Stimulated activated CD4-positive, alpha-beta T cell treated with anti-CD3 and anti-CD28 coated beads, Interleukin-15, amount 100 ng/mL, for 1 hour (primary cell): ENCODE measurements at places on chromosomes 5 and 9.
A peak's percentile ranks its signal among the peaks of the same experiment; 100 is the strongest.

DNA sequence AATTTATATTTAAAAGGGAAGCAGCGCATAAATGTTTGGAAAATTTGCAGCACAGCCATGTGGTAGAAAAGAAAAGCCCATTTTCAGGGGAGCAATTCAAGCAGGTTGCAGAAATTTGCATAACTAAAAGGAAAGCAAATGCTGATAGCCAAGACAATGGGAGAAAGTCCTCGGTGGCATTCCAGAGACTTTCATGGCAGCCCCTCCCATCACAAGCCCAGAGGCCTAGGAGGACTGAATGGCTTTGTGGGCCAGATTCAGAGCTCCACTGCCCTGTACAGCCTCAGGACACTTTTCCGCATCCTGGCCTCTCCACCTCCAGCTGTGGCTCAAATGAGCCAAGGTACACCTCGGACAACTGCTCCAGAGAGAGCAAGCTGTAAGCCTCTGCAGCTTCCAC is 462.9 kb downstream of the CDK5RAP2 start:
- no peak for DNase-seq

- no peak for DNase-seq
Observed at GRCh38 chr5:169153405-169153804, 147.5 kb downstream of the SLIT3 start.

DNA sequence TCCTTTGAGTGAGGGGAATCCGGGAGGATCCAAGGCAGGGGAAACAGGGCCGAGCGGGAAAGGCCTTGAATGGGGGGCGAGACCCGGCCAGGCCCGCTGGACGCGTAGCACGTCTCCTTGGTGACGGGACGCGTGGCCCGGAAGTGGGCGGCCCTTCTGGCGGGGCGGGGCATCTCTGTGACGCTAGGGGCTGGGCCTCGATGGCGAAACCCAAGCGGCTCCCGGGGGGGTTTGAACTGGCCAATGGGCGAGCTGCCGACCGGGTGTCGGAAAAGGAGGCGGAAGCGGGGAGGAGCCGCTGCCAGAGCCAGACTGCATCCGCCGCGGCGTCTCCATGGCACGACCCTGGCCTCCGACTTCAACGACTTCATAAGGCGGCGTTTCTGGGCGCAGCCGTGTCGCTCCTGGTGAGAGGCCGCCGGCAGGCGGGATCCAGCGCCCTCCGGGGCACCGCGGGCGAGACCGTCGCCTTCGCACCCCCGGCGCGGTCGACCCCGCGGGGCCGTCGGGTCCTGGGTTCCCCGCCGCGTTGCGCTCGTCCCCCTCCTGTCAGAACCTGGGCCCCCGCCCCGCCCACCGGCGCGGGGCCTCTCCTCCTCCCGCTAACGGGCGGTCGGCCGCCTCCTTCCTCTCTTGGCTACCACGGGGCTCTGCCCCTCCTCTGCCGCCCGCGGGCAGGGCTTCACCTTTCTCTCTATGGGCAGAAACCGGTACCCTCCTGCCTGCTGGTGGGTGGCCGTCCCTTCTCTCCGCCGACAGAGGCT is at the start of gene ODF2:
Gene ODF2 (plus strand): TSS at position 158 of the 764 bp plus-strand sequence. CDS start 86 bp downstream, at position 244.
- DNase-seq: peak; percentile 96

- no peak for DNase-seq
Observed at GRCh38 chr9:69535911-69536310, 136.3 kb downstream of the APBA1 start.

DNA sequence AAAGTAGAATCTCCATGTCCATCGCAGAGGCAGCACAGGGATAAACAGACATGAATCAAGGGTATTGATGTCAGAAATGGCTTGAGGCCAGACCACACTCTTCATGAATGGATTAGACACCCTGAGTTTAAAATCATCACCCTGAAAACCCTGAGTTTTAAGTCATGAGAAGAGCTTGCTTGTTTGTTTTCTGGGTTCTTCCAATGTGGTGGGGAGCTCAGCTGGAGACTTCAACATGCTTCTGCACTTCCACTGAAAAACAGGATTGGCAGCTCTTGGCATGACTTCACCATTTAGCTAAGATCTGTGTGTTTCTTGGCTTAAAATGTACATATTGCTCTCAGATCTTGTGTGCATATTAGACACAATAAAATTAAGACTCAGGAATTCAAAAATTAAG is 9.8 kb downstream of the GCNT4 start:
- no peak for DNase-seq

- no peak for DNase-seq
Observed at GRCh38 chr5:53642061-53642460, 81.6 kb downstream of the NDUFS4 start.

DNA sequence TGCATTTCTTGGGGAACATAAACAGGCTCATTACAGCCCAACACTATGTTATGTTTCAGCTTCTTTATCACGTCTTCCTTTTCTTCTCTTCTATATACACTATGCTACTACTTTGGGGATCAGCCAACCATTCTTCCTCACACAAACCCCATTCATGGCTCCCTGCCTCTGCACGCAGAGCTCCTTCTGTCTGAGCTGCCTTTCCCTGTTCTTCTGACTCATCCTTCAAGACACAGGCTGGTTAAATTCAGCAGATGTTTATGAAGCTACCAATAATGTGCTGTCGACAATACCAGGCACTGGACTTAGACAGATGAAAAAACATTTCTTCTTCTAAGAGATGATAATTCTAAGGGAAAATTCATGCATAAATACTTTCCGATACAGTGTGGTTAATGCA is 102.5 kb upstream of the TXNDC8 start:
- no peak for DNase-seq

GRCh38 chr9:71756753-71757152 is 11.6 kb downstream of the CEMIP2 start:
- no peak for DNase-seq

DNA sequence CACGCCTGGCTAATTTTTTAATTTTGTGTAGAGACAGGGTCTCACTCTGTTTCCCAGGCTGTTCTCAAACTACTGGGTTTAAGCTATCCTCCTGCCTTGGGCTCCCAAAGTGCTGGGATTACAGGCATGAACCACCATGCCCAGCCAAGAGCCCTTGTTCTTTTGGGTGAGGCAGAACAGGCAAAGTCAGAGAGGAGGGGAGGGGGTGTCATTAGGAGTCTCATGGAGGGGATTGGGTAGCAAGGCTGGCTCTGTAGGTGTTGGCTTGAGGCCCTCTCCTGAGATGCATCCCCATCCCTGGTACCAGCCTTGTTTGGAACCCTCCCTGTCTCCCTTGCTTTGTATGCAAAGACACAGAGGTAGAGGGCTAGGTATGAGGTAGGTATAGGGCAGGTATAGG is 24.1 kb downstream of the GSN start:
- no peak for DNase-seq

DNA sequence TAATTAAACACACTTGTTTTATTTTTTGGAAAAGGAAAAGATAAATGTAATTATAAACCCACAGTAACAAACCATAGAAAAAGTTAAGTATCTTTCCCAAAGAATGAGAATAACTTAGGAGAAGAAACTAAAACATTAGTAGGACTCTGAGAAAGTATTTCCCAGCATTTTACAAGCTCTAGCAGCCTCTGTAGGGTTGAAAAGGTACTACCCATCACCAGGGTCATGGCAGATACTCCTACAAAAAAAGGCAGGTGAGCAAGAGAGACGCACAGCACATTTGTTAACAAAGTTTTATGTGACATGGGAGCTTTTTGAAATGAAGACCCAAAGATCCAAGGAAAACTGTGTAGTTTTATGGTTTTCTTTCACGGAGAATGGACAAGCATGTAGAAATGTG is 77.7 kb upstream of the FAM169A start:
- no peak for DNase-seq

DNA sequence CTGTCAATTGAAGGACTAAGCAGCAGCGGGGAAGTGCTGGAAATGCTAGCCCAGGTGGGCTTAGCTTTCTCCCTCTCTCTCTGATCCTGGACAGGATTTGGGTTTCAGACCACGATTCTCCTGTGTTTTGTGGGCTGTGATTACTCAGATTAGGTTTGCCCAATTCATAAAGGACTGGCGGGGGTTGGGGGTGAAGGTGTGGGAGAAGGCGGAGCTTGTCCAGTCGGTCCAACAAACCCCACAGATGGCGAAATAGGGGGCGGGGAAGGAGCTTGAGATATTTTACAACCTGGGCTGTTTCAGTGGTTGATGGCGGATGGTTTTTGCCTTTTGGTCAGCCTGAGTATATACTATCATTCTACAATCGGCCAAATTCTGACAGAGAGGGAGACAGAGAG is 35.2 kb downstream of the PCDHAC2 start:
- DNase-seq: no peak

DNA sequence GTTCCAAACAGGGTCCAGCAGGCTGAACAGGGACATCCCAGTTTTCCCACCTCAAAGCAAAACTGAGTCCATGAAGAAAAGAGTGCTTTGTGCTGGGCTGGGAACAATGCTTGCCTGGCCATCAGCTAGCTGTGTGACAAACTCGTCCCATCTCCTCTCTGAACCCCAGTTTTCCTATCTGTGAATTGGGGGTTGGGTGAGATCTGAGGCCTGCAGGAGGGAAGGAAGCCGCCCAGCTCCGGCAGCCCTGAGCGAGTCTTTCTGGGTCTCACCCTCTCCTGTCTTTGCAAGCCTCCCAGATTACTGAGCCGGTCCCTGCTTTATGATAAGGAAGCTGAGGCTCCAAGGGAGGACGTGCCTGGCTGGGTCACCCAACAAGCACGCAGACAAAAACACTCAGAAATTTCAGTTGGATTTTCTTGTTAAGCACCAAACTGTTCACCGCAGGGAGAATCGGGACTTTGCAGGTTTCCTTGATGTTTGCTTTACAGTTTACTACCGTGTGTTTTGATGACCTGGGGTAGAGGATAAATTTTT is 82.6 kb upstream of the LMX1B start:
- DNase-seq: no peak

- no peak for DNase-seq
Observed at GRCh38 chr5:51810592-51810991, 427.3 kb downstream of the ISL1 start.

DNA sequence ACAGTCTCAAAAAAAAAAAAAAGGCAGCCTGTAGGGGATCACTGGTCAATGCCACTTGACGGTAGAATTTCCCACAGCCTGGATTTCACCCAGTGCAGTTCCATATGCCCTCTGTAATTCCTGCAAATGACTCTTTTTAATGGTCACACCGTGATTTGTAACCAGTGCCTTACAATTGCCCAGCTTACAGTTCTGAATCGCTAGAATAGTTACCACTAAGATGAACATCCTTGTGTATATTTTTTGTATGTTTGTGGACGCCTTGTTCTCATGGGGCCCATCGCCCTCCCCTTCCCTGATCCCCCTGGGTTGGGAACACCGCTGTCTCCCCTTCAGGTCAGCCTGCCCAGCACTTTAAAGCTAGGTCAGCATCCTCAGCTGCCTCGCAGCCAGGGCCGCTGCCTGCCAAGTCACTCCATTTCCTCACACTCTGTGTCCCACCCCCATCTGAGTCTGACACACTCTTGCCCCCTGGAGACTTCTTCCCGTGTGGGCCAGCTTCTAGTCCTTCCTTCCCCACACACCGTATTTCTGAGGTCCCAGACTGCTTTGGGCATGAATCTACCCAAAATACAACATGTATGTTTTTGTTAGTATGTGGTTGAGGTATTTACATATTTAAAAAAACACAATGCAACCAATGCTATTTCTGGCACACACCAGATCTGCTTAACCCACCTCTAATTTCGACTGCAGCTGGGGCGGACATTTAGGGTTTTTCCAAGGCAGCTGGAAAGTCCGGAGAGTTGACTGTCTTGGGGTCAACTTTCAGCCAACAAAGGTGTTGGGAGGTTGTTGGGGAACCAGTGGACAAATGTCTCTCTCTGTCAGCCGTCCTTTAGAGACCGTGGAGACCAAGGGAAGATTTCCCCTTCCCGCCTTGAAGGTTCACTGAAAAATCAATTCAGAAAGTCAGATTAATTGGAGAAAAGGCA is 120.5 kb upstream of the NEK6 start:
- no peak for DNase-seq

DNA sequence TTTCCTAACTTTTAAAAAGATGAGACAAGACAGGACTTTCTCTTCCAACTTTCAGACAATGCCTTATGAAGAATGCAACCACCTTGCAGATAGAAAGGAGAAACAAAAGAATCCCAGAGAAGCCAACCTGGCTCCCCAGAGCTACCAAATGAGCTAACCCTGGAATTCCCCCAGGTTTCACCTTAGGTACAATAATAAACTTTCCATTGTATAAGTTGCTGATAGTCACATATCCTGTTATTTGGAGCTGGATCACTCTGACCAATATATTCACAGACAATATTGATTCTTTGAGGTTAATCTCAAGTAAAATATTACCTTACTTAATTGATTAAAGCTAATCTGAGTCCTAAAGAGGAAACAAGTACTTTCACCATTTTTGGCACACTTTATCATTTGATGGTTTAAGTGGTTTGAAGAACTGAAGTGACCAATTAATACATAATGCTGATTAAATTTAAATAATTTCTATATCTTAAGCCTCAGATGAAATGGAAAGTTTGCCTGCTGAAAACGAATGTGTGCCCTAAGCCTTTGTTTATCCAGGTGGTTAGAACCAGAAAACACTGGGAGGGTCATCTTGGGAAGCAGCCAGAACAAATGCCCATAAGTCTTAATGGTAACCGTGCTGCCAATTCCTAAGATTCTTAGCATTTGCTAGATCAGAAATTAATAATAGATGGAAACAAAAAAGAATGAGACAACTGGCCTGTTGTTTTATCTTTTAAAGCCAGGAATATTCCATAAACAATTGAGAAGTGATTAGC is 159.6 kb upstream of the SLC12A2 start:
- DNase-seq: no peak

GRCh38 chr9:93203718-93204469 is 20.0 kb downstream of the WNK2 start:
- no peak for DNase-seq

DNA sequence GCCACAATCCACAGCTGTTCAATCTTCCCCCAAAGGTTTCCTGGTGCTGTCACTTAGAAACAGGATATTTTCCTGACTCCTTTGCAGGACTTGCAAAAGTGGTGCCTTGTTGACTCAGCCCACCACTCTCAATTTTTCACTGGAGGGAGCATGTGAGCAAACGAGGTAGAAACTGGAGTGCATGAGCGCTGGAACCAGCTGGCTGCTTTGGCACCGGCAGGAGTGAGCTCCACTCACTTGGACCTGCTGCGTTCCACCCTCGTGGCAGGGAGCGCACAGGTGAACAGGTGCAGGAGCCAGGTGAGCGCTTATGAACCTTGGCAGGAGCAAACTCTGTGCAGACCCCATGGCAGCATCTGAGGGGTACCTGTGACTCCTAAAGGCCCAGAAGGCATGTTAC is 364.1 kb upstream of the RORB start:
- no peak for DNase-seq

GRCh38 chr9:35882263-35882848 is 12.2 kb upstream of the OR13J1 start:
- peak; percentile 75 for DNase-seq

GRCh38 chr9:105342147-105342505 is 97.7 kb downstream of the SLC44A1 start:
- DNase-seq: no peak
